ENCODE measurements at places on chromosomes 13 and 19.
A peak's percentile ranks its signal among the peaks of the same experiment; 100 is the strongest.

- DNase-seq, result no peak
Observed at GRCh38 chr13:25169951-25170553, 2.0 kb downstream of the AMER2 start.

DNA sequence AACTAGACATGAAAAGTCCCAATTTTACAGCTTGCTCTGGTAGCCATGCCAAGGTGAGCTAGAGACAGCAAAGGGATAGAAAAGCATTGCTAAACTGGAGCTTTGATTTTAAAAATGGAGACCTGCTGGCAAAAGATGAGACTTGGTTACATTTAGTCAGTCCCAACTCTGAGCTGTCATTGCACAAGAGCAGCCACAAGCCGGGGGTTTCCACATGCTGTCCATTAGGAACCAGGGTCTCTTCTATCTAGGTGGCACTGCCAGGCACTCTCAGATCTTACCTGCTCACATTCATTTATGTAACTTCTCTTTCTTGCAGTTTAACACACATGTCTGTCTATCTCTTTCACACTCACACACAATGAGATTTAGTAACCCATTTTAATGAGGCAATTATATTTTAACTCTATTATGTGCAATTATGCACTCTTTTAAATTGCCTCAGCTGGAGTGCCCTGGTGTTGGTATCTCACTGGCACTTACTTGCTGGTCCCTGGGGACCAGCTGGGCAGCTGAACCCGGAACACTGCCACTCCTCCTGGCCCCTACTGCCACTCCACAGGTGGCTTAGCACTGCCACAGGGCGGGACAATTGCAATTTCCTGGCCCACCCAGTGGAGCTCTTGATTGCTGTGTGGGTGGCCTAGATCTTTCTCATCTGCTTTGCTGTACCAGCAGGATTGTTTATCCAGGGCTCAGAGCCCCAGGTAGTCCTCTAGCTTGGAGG is 112.5 kb downstream of the COG6 start:
- no peak for DNase-seq

- DNase-seq, result no peak
Observed at GRCh38 chr13:96398486-96398885, 308.6 kb downstream of the HS6ST3 start.

DNA sequence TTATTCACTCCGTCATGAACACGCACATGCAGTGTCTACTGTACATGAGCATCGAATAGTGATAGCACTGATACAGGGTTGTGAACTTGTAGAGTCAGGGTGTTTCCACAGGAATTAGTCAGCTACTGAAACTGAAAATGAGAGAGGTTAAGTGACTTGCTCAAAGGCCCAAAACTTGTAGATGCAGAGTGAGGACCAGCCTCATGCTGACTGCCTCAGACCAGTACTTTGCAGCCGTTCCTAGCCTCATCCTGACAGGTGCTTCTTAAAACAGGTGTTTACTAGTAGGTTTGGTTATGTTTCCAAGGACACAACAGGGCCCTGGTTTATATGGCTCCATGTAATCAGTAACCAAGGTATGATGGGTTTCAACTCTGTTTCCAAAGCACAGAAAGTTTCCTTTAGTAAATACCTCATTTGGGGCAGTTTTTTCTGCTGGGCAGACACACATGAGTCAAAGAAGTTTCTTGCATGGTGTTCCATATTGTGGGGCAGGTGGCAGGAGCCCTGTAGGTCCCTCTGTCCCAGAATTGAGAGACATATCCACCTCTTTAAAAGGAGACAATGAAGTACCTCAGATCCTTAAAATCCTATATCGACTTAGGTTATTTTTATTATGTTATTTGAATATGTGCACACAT is 16.0 kb downstream of the FGF9 start:
- no peak for DNase-seq

DNA sequence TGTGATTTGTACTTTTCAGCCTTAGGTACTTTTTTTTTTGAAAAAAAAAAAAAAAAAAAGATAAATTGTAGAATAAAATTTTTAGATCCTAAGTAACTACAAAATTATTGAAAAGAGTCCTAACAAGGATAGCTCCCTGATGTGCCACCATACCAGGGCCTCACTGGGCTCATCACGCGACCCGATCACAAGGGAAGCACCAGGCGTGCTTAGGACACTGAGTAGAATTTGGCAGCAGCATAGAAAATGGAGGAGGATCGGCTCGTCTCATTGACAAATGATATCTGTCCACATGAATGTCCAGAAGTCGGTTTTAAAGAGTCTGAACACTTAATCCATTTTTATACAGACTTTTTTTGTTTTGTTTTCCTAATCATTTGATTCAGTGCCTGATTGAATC is 179.0 kb downstream of the STK24 start:
- DNase-seq, result no peak

- DNase-seq, result no peak
Observed at GRCh38 chr19:15616183-15616582, 1.2 kb downstream of the CYP4F8 start.

DNA sequence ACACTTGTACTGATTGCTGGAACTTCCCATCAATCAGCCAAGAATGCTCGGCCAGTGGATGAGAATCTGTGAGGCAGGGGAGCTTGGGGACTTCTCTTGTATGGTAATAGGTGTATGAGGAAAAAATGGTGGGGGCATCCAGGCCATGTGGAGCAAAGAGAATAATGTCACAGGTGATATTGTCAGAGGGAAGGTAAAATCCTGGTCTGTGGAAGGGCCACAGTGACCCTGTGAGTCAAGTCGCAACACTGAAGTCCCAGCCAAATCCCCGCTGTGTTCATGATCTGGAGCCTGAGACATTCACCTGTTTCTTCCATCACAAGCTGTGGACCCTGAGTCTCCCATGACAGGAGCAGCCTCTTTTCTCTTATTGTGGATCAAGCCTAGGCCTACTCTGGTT is 8.1 kb downstream of the PSG7 start:
- DNase-seq, result no peak

- DNase-seq, result peak; percentile 93
Observed at GRCh38 chr19:15222738-15223648, 9.3 kb downstream of the EPHX3 start.

DNA sequence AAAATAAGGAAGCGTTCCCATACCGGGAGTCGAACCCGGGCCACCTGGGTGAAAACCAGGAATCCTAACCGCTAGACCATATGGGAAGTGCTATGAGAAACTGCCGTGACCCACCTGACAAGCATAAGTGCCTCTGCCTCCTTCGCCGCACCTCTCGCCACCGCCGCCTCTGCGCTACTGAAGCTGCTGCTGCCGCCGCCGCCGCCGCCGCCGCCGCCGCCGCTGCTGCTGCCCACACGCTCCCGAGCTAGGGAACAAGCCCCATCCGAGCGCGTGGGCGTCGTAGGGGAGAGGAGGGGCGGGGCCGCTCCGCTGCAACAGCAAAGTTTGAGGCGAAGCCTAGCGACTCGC is 610 bp upstream of the WBP4 start:
- peak; percentile 48 for DNase-seq

DNA sequence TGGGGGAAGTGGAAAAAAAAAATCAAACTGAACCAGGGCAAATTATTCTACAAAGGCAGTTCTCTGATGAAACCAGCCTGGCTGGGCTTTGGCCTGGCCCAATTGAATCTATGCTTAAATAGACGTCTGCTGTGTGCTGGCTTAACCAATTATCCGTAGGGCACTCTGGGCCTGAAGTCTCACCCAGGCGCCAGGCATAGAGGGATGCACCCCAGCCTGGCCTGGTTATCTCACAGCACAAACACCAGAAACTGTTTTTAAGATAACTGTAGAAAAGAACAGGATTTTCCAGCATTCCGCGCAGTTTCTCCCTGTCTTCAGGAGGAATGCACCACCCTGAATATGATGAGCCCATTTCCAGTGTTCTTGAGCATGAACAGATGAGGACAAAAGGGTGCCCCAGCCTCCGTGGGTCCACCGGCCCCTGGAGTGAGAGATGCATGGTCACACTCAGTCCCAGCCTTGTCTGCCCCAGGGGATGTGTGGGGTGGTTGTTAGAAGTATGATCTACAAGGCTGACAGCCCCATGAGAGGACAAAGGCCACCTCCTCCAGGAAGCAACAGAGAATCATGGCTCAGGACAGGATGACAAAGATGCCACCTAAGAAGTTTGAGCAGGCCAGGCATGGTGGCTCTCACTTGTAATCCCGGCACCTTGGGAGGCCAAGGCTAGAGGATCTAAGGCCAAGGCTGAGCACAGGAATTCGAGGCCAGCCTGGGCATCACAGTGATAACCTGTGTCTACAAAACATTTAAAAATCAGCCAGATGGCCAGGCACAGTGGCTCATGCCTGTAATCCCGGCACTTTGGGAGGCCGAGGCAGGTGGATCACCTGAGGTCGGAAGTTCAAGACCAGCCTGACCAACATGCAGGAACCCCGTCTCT is 50.2 kb downstream of the PEPD start:
- DNase-seq, result no peak

DNA sequence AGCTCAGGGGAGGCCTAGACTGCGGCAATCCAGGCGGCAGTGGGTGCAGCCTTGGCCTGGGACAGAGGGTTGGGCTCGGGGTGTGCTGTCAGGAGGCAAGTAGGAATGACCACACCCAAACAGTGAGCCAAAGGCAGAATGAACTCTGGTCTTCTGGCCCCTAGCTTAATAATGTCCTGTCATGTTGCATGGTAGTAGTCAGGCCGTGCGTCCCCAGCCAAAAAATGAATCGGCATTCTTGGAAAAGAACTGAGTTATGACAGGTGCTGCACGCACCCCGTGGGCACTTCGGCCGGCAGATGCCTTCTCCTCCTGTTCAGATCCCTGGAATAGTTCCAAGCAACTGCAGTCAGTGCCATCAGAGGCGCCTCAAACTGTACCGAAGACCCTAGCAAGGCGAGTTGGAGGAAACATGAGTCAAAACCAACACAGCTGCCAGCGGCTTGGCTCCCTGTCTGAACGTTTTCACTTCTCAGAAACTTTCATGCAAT is 55.9 kb downstream of the ATP7B start:
- DNase-seq, result peak; percentile 57

- DNase-seq, result no peak
Observed at GRCh38 chr19:5718037-5718578, 1.8 kb downstream of the LONP1 start.

GRCh38 chr19:45607071-45608029 is 5.3 kb upstream of the GPR4 start:
- peak; percentile 31 for DNase-seq

- no peak for DNase-seq
Observed at GRCh38 chr13:40549500-40550094, 116.8 kb downstream of the FOXO1 start.

- DNase-seq, result peak; percentile 94
Observed at GRCh38 chr19:39031368-39032062, 834 bp downstream of the FBXO27 start.

GRCh38 chr13:91468301-91468700 is 69.9 kb downstream of the GPC5 start:
- no peak for DNase-seq

GRCh38 chr13:21139374-21139773 is 37.0 kb downstream of the SKA3 start:
- DNase-seq, result no peak

- DNase-seq, result no peak
Observed at GRCh38 chr13:27288392-27288791, 17.8 kb downstream of the RASL11A start.

- no peak for DNase-seq
Observed at GRCh38 chr19:38699027-38699346, 45.3 kb downstream of the CAPN12 start.

DNA sequence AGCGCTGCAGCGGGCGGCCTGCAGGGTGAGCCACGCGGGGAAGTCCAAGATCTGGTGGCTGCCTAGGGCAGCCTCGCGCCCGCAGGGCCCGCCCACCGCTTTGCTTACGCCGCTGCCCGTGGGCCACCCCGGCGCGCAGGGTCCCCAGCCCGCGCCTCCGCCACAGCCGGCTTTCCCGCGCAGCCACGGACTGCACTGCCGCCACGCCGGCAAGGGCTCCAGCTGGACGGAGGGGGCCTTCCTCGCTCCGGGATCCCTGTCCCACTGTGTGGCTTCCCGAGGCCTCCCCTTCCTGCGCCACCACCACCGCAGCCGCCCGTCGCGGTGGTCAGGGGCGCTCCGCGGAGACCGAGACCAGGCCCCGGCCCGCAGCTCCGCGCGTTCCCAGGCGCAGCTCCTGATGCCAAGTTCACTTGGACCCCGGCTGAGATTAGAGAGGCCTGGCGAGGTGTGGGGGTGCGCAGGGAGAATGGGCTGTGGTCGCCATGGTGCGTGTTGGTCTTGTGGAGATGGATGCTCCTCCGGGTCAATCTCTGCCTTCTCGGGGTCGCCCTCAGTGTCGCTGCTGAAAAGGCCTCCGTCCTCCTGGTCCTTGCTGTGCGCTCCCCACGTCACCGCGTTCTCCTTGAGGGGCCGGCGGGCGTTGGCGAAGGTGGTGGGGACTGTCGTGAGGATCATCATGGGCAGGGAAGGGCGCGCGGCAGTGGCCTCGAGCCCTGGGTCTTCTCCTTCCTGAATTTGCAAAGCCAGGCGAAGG is 17.9 kb upstream of the RNF17 start:
- no peak for DNase-seq

- DNase-seq, result no peak
Observed at GRCh38 chr13:114018461-114019055, 44.7 kb upstream of the C13orf46 start.

DNA sequence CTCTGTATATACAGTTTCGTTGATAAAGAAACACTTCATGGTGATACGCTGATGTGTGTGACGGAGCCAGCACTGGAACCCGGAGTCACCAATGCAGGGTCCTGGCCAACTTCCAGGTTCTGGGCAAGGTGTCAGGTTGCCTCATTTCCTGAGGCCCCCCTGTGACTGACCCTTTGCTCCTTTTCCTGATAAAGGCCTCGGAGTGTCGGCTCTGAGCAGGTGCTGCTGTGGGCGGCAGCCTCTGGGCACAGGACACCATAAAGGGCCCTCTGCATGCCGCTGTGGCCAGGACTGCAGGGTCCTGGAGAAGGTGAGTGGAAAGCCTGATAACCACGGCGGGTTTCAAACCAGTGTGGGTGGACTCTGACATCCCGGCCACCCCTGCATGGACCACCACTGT is 17.3 kb upstream of the MYDGF start:
- DNase-seq, result no peak

DNA sequence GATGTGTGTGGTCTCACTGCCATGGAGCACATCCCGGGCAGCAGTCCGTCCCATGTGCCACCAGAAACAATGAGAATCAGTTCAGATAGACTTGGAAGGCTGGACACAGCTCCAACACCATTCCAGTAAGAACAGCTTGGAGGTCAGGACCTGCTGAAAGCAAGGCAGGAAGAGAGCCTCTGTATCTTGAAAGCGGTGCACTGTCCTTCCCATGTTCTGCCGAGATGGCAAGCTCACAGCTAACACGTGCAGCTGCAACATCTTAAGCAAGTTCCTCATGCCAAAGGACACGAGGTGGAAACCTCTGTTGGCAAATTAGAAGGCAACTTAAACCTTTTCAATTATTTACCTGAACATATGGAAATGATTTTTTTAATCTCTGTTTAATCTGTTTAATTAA is 175.4 kb downstream of the DLEU7 start:
- DNase-seq, result no peak

DNA sequence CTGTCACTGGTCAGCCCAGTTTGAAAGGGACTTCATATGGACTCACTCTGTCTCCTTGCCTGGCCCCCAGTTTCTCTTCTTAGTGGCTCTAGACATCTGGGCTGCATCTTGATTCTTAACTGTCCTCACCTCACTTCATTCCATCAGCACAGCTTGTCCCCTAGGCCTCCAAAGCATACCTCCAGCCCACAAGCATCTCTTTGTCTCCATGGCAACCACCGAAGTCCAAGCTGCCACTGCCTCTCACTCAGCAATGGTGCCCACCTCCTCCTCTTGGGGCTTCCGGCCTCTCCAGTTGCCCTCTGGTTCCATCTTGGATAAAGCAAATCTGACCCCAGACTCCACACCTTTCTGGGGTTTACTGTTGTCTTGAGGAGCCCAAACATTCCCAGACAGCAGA is 9.9 kb upstream of the KLHL26 start:
- no peak for DNase-seq

- no peak for DNase-seq
Observed at GRCh38 chr19:52170863-52171320, 529 bp downstream of the ZNF836 start.

Measured in NCI-H774 (cell line).